ENCODE measurements at places on chromosomes 4 and X.

DNA sequence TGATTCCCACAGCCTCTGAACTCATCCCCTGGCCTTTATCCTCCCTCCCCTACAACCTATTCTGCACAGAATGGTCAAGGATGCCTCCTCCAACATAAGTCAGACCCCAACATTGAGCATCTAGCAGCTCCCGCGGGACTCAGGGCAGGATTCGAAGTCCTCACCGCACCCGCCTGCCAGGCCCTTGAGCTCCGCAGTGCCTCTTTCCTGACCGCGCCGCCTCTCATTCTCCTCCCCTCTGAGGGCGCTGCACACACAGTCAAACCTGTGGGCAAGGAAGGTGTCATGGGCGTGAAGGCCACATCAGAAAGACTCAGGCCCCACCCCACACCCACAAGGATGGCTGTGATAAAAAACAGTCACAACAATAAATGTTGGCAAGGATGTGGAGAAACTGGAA, 84.1 kb downstream of the CPZ start:
- no peak for DNase-seq

DNA sequence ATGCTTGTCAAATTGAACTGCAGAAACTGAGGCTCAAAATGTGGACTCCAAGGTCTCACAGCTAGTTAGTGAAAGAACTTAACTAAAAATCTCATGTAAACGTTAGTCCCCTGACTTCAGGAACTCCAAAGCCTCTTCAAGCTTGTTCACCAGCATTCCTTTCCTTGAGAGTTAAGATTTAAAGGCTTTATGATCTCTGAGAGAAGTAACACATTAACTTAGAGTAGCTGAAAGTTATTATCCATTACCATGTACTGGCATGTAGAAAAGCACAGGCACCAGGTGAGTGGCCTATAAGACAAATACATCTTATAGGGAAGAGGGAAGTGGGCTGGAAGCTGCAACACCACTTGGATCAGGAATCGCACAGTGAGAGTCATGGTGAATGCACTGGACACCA, 15.3 kb downstream of the PARM1 start:
- no peak for DNase-seq

DNA sequence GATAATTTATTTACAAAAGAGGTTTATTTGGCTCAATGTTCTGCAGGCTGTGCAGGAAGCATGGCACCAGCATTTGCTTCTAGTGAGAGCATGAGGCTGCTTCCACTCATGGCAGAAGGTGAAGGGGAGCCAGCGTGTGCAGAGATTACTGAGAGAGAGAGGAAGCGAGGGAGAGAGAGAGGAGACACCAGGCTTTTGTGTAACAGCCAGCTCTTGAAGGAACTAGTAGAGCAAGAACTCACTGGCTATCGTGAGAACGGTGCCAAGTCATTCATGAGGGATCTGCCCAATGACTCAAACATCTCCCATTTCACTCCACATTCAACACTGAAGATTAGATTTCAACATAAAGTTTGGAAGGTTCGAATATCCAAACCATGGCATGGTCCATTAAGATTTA, 12.7 kb downstream of the GUCY1A1 start:
- DNase-seq = no peak

- no peak for DNase-seq
These were observed 3.4 kb upstream of the PCDH7 start for GRCh38 chr4:30716681-30717207.

DNA sequence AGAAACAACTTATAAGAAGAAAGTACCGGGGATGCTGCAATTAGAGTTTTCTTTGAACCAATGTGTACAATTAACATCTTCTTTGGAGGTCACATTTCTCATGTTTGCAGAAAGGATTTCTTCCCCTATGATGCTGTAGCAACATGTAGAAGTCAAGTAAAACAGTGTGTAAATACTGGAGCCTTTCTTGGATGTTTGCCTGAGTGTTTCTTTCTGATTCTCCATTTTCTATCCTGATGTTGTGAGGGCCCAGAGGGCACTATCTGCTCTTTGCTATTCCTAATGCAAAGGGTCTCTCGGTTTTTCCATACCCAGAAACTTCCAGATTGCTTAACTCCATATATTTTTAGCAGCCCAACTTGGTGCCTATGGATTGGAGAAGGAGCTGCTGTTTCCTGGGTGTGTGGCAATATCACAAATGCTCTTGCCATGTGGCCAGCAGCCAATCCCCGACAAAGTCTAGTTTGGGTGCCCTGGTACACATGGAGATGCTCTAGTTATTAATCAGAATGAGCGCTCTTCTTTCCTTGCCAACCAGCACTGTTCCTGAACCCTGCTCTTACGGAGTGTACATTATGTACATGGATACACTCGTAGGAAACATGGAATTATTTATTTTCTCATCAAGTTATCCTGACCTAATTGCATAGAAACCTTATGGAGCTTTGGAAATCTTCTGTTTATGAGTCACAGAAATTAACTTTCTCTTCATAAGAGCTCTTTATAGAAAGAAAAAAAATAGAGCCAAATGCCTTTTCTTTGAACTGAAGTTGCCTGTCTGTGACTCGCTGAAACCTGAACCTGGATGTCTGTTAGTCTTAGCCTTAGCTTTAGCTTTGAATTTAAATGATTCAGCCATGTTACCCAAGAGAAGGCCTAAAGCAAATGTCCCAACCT, 67.0 kb upstream of the GPC4 start:
- no peak for DNase-seq

DNA sequence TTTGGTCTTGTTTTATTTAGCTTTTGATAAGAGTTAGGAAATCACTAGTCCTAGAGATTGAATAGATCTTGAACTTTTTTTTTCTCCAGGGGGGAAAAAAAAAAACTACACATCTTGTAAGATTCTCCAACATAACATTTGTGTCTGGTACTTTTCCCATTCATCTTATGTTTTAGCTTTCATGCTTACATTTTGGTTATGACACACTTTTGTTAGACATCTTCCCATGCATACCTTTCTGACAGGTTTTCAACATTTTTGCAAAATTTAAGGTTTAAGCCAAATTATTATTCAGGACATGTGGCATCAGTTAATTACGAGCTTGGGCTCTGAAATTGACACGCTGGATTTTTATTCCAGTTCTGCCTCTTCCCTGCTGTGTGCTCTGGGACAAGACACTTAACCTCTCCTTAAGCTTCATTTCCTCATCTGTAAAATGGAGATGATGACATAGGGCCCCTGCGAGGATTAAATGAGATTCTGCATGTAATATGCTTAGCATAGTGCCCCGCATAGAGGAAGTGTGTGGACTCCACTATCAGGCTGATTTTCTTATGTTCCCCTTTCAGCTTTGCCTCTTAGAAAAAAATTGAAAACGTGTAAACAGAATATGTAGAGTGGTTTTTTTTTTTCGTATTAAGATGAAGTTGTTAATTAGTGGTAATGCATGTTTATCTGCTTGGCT, 5.3 kb downstream of the KIT start:
- no peak for DNase-seq

- no peak for DNase-seq
These were observed 10.1 kb downstream of the TMEM271 start for GRCh38 chr4:566035-566434.

GRCh38 chr4:20983763-20984575, 283.7 kb downstream of the PACRGL start:
- DNase-seq = no peak

GRCh38 chrX:81201071-81201470, 642 bp downstream of the HMGN5 start:
- DNase-seq = no peak

DNA sequence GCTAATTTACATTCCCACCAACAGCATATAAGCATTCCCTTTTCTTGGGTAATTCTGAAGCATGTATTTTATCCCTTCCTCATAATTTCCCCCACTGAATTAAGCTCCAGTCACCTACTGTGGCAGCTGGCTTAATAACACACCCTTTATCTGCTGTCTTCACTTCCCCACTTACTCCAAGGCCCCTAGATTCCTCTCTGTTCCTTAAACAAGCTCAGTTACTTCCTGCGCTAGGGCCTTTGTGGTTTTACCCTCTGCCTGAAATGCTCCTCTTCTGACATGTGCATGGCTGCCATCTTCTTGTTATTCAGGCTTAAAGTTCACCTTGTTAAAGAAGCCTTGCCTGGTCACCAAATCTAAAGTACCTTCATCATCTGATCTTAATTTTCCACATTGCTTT, 47.2 kb upstream of the RPS6KA3 start:
- no peak for DNase-seq

DNA sequence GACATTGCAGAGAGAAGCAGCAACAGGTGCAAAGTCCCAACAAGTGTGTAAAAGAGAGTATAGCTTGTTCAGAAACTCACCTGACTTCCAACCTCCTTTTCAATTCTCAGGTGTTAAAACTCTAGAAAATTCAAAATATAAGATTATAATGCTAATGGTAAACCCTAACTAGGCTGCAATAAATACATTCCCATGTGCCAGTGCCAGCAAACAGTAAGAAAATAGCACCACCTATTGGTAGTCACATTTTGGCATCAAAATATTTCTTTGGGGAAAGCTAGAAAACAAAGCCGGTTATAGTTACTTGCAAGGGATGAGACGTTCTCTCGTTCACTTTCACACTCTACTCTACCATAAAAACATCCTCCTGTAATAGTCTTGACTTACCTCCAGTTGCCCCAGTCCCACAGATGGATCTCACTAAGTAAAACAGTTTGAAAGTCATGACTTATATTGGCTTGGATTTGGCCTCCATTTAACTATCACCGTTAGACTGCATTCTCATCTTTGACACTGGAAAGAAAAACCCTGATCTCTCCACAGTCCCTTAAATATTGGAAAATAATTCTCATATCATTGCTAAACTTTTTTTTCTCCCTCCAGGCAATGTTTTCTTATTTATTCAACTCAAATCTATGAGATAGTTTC, 9.6 kb downstream of the BMP3 start:
- no peak for DNase-seq

GRCh38 chr4:78155616-78156105, 98.5 kb downstream of the FRAS1 start:
- DNase-seq = no peak

- no peak for DNase-seq
These were observed 11.5 kb downstream of the PPARGC1A start for GRCh38 chr4:23878246-23878891.

DNA sequence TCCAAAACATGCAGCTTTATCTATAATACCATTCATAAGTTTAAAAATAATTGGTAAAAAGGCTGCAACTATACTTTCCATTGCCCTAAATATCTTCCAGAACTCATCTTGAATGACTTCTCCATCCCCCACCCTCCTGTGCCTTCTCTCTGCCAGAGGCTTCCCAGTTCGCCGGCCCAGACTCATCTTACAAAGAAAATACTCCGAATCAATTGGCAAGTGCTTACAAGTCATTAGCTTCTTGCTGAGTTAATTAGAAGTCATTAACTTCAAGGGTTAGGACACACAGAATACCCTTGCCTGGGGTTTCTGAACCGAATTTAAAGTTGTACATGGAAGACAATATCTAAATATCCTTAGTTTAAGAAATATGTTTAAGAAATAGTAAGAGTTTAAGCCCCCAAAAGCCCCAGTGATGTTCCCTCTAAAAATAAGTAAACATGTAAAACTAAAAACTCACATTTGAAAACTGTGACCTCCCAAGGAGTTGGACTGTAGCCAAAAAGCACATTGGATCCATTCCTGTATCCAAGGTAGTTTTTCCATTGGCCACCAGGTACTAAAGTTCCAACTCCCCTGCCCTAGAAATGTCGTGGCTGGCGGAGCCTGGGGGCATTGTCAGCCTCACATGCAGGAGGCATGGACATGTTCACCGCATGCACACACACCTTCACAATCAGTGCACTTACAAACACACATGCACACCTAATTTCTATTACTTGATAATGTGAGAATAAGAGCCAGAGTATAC, 535.2 kb upstream of the FAT1 start:
- DNase-seq = no peak

DNA sequence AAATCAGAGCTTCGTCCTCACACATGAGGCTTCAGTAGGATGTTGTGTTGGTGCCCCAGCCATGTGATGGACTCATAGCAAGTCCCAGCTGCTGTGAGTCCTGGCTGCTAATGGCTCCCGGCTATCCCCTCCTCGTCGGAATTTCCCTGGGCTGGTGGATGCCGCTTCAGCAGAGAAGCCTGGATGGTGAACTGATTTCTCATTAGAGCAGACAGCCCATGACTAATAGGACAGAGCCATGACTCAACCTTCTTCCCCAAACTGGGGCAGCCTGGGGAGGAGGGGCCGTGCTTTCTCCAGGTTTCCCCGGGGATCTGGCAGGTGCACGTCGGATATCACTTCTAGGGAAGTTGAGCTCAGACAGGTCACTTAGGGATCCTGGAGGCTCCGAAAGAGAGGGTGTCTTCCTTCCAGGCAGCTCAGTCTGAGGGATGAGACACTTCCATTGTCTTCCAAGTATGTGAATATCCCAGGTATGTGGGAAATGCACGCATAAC, 112.7 kb downstream of the ASMT start:
- no peak for DNase-seq

DNA sequence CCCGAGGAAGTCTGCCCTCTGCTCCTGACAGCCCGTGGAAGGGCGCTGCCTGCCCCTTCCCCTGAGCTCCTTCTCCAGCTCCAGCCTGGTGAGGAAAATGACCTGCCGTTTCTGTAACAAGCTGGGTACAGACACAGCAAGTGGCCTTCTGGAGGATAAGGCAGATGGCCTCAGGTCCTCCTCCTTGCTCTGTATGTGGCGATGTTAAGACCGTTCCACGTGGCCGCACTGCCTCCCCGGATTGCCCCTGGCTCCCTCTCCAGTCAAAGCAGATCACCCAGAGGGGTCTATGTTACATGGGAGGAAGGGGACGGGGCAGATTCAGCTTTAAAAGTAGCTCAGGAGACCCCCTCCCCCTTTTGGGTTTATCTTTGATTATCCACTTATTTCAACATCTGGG, 80.3 kb upstream of the GATB start:
- DNase-seq = no peak

DNA sequence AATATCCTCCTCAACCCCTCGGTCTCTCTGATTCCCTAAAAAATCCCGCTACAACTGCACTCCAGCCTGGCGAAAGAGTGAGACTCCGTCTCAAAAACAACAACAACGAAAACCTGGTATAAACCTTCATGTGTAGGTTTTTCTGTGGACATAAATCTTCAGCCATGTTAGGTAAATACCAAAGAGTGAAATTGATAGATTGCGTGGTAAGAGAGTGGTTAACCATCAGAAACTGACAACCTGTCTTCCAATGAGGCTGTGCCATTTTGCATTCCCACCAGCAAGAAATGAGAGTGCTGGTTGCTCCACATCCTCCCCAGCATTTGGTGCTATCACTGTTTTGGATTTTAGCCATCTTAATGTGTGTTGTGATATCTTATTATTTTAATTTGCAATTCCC, 10.9 kb downstream of the TBC1D19 start:
- no peak for DNase-seq

DNA sequence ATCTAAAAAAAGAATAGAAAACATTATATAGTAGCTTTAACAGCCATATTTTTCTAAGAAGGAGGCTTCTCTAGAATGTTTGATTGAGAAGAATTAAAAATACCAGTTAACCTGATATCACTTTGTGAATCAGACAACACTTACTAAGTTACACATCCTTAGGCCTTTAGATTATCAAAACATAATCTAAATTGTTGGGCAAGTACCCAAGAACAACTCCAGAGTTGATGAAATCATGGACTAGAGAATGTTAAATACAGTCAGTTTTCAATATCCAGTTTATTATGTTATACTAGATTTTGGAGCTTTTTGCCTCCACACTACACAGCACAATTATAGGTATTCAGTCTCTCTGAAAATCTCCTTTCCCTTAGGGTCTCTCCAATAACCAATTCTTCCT, 39.6 kb downstream of the ARL13A start:
- no peak for DNase-seq

GRCh38 chrX:31836479-31836878, 764.6 kb upstream of the FTHL17 start:
- no peak for DNase-seq

Data from vagina (tissue), 2 donors.